ENCODE measurements at places on chromosomes 7 and 10. TPM values are rescaled to one million over a fixed set of nuclear protein-coding genes. Genes with fewer than 3 reads are reported as not detected.

DNA sequence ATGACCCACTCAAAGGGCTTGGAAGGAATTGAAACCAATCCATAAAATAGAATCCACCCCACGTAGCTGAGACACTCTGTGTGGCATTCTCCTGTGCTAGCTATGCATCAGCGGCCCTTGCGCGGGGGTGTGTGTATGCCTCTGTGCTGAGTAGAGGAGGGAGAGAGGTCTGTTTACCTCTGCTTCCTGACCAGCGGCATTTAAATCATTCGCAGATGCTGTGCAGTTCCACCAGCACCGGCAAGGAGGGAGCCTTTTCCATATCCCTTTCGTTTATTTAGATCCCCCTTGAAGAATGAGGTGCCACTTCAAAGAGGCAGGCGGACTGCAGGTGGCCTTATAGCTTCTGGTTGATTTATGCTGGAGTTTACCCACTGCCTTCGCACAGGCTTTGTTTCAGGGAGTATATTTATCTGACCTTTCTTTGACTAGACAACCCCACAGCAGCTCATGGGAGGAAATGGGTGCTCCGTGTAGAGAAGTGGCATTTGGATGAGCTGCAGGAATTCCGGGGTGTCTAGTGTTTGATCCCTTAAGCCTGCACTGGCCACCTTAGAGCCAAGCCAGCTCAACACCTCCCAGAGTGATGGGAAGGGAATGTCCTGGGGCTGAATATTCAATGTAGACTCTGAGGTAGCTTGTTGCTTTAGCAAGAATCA lies 11.4 kb downstream of the C10orf53 start:
- no peak for DNase-seq

DNA sequence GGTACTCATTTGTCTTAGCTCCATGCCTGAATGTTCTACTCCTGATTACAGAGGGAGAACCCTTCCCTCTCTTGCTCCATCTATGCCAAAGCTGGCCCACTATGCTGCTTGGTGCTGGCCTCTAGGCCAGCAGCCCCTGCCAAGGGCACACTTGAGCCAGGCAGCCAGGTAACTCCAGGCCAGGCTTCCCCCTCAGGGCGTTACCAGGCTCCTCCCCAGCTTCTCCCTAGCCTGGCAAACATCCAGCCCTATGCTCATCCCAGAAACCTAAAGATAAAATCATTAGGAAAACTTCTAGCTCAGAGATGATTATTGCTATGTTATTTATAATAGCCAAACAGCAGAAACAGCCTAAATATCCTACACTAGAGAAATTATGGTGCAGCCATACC lies 103.7 kb downstream of the KCNMA1 start:
- peak; percentile 65 for DNase-seq

- no peak for DNase-seq
Measured at GRCh38 chr7:32670110-32671025, 175.1 kb downstream of the AVL9 start.

DNA sequence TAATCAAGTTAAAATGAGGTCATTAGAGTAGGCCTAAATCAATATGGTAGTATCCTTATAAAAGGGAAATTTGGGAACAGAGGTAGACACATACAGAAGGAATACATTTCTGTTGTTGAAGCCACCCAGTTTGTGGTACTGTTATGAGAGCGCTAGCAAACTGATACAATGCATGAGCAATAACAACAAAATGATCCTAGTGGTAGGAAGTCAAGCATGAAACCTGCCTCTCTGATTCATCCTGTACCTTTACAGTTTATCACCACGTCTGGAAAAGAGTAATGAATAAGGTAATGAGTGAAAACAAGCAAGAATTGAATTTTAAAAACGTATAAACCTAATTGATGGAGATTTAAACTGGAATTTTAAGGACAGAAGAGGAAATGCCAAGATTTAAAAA lies 217.2 kb downstream of the PCLO start:
- DNase-seq = no peak

DNA sequence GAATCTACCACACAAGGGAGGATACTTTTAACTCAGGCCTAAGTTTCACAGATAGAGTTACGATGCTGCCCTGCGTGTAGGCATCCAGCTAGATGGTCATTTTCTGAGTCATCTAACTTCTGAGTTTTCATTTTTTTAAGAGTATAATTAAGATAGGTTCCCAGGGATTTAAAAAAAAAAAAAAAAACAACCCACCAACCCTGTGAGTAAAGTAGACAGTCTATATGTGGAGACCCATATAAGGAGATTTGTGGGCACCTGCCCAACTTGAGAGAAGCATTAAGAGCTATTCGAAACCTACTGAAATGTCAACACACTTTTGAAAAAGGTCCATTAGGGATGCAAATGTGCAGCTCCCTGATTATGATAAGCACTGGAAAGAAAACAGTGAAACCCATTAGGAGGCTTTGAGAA lies 257.3 kb downstream of the TRIL start:
- no peak for DNase-seq

- no peak for DNase-seq
Measured at GRCh38 chr7:130221746-130222145, 14.1 kb downstream of the SSMEM1 start.

DNA sequence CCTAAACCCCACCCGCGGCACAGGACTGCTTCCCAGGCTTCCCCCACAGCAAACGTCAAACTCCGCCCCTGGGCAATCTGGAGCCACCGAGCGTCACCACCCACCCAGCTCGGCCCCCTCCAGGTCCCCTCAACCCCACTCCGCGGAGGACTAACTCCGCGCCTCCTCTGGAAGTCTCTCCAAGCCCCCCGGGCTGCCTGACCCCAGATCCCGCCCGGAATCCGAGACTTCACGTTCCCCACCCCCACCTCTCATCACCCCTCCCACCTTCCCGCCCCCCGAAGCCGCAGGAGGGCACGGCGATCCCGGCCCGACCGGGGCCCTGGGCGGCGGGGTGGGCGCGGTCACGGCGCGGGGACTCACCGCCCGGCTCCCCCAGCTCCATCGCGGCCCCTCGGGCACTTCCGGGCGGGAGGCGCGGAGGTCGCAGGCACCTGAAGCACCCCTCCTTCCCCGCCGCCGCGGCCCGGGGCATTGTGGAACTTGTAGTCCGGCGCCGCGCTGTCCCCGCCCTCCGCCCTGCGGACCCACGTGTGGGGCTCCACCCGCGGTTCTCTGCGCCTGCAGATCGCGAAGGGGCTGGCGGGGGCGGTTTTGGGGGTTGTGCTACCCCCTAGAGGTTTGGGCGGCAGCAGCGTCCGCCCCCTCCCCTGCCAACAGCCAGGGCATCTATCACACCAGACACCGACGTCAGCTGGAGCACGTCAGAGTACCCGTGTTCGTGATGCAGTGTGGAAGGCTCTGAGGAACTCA lies at the start of gene TMUB1:
TMUB1 (minus strand) TSS at position 423 of the 753 bp plus-strand sequence. CDS start 930 bp downstream, outside the sequence.
- peak; percentile 71 for DNase-seq

DNA sequence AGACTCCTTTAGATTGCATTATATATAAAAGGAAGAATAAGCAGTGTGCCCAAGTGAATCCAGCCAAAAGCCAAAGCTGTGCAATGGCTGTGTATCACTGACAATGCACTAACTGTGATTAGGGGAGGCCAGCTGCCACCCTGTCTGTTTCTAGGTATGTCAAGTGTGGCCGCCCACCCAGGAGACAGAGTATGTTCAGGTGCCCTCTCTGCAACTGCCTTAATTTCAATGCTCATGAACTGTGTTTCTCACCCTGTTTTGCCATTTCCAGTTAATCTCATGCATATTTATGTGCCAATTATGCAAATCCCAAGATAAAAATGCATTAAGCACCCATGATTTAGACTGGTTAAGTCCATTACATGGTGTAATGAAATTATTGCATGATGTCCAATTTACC lies 159.4 kb downstream of the FRMD4A start:
- DNase-seq = no peak

- DNase-seq = no peak
Measured at GRCh38 chr7:27178366-27178765, 4.2 kb upstream of the HOXA10 start.

DNA sequence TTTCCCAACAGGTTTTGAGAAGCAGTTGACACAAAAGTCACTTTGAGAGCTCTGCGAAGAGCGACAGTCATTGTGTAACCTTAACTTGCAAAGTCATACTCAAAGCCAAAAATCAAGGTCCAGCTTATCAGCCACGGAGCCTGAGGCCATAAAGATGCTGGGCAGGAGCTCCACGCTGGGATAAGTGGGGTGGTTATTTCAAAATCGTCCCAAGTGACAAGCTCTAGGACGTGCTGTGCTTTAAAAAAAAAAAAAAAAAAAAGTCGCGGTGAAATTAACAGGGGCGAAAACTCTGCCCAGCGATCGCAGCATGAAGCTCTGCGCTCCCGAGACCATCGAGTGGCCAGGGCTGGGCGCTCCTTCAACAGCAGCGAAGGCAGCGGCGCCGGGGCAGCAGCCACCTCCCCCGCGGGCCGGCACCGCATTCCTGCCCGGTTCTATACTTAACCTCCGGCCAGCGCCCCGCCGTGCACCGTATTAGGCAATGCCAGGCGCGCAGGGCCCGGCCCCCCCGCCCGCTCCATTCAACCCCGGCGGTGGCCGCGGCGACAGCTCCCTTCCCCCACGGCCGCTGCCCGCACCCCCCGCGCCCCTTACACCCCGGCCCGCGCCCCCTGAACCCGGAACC lies 657 bp downstream of the HACD1 start:
- peak; percentile 67 for DNase-seq

GRCh38 chr10:127948791-127949190 lies 41.9 kb downstream of the PTPRE start:
- no peak for DNase-seq

DNA sequence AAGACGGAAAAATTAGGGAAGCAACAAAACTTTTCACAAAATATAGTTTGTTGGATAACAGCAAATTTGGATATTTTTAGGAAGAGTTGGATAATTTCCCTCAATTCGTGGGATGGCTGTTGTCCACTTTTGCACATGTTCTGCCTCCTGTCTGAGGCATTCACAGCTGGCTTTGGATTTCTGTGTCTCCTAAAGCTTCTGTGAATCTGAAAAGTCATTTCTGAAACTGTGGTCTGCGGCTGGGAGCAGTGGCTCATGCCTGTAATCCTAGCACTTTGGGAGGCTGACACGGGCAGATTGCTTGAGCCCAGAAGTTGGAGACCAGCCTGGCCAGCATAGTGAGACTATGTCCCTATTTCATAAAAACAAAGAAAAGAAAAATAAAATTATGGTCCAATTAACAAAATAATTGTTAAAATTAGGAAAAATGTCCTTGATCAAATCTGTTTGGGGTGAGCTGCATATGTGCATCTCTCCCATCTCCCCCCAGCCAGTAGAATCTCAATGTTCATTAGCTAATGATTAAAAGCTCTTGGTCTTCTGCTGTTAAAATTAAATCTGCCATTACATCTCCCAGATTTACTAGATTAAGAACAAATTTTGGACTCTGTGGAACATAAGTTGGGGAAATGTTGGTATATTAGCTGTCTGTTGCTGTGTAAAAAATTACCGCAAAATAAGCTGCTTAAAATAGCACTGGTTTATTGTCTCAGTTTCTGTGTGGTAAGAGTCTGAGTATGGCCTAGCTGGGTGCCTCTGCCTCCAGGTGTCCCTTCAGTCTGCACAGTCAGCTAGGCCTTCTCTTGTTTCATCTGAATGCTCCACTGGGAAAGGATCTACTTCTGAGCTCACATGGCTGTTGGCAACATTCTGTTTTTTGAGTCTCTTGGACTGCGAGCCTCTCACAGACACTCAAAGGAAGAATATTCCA lies 332.0 kb upstream of the FZD1 start:
- DNase-seq = no peak

- DNase-seq = no peak
Measured at GRCh38 chr7:156577645-156578577, 62.7 kb upstream of the RNF32 start.

- no peak for DNase-seq
Measured at GRCh38 chr10:76329891-76330575, 898.6 kb downstream of the LRMDA start.

DNA sequence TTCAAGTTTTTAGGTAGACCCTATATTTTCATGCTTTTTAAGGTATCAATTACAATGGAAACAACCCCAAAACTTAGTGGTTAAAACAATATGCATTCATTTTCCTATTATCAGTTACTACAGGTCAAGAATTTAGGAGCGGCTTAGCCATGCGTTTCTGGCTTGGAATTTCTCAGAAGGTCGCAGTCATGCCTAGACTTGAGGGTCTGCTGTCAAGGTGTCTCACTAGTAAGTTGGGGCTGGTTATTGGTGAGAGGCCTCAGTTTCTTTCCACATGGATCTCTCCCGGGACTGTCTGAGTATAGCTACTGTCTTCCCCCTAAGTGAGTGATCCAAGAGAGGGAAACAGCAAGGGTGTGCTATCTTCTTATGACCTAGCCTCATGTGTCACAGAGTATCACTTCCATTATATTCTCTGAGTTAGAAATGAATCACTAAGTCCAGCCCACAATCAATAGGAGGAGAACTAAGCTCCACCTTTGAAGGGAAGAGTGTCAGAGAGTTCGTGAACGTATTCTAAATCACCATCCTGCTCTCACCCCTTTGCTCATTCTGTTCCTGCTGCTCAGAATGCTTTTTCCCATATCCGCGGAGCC lies 80.5 kb downstream of the RTKN2 start:
- DNase-seq = no peak

GRCh38 chr7:124275411-124275810 lies 242.5 kb upstream of the TMEM229A start:
- no peak for DNase-seq

GRCh38 chr10:114520453-114520852 lies 116.2 kb upstream of the AFAP1L2 start:
- no peak for DNase-seq

DNA sequence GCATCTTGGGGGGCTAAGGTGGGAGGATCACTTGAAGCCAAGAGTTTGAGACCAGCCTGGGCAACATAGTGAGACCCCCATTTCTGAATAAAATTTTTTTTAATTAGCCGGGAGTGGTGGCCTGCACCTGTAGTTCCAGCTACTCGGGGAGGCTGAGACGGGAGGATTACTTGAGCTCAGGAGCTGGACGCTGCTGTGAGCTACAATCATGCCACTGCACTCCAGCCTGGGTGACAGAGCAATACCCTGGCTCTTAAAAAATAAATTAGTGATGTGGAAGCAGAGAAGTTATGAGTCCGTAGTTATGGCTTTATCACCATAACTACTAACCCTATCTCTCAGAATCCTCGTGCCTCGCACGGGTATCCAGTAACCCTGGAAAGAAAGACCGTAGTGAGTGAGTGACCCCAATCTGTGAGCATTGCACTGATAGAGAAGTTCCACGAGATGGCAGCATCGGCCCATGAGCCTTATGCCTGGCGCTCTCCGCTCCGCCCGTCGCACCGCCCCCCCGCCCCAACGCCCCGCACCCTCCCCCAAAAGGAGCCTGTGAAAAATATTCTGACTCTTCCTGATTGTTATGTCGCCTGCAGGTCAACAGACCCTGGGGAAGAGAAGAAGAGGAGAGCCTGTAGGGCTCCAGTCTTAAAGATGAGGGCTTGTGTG lies 4.9 kb upstream of the SLC29A3 start:
- DNase-seq = no peak

Gene OR9A2
- not detected for total RNA-seq

Gene ANKRD61
- not detected for total RNA-seq

Gene EPHB6
- total RNA-seq = 5.2 TPM

Gene TBL2
- total RNA-seq = 31.0 TPM

Gene FAM20C
- total RNA-seq = 73.7 TPM

Gene PARD3
- 60.6 TPM for total RNA-seq

Gene INA
- not detected for total RNA-seq

Gene PCDH15
- not detected for total RNA-seq
